ENCODE measurements at places on chromosomes 3 and 15.

- no peak for DNase-seq
Observed at GRCh38 chr15:56165234-56165633, 78.4 kb downstream of the RFX7 start.

GRCh38 chr15:44726568-44727484 lies 9.5 kb upstream of the TRIM69 start:
- peak; percentile 61 for DNase-seq

DNA sequence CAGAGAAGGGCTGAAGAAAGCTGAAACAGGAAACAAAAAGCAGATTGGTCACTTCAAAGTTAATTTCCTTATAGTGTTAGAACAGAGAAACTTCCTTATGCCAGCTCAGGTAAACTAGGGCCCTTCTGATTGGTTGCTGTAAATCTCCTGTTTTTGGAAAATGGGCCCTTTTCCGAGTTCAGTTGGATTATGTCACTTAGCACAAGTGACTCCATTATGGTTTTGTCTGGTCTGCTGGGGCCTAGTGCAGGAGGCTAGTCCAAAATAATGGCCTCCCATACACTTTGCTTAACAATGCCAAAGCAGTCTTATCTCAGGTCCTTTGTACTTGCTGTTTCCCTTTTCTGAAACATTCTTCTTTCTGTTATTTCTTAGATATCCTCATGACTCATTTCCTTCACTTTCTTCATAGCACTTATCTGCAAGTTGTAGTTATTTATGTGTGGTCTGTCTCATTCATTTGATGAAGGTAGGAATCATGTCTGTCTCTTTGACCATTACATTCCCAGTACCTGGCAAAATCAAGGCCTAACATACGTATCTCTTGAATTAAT lies 7.7 kb upstream of the DCP1A start:
- no peak for DNase-seq

- no peak for DNase-seq
Observed at GRCh38 chr15:67735896-67736295, 89.4 kb upstream of the SKOR1 start.

GRCh38 chr15:86157606-86158293 lies 78.1 kb downstream of the AGBL1 start:
- DNase-seq, result no peak

DNA sequence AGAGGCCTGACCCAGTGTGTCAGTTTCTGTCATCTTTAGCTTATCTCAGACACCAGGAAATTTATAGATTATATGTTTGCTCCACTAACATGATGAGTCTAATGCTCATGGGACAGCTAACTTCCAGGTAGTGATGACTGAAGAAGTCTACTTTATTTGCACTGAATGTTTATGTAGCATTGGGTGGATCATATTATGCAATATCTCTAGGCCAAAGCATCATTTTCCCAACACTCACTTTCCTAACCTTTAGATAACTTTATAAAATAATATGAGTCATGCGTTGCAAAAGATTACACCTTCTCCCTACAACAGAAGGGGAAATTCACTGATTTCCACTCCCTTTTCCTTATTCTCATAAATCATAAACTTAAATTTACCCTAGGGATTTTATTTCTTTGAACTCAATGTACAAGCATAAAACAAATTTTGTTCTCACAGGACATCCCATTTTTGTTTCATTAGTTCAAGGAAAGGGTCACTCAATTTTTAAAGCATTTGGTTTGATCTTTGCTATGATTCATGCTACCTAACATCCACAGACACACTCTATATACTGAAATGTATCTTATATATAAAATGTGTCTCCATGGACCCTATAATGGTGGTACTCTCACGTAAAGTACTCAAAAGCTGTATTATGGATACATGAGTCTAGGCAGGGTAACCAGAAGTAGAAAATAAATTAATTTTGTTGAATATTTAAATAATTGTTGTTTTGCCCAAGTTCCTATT lies 225.2 kb downstream of the WDR72 start:
- DNase-seq, result no peak

DNA sequence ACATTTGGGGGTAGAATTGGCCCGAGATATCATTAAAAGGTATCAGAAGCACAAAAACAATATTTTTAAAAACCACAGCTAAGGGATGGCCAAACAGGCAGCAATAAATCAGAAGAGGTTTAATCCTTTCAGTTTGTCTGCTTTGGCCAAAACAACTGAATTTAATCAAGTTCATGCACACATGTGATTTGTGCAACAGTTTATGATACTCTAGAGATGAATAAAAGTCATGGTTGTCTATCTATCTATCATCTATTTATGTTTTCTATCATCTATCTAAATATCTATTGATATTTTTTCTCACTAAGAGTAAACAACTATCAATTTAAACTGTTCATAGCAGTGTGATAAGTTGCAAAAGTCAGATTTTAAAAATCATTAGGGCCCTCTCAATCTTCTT lies 13.0 kb upstream of the CTNNB1 start:
- DNase-seq, result no peak

DNA sequence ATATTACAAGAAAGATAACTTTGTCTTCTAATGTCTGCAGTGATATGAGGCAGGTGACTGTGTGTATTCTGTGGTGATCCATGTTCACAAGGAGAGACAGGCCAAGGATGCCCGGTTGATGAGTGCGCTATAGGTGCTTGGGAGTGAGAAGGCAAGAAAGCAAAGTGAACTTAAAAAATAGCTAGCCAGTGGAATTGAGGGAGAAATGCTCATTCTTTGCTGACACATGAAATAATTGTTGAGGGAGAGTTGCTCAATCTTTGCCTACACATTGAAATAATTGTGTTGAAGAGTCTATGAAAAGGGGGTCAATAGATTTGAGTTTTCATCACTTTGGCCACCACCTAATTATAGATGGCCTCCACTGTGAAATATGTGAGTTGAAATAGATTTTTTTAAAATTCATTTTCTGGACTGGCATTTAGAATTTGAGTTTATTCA lies 156.3 kb downstream of the LPP start:
- no peak for DNase-seq

DNA sequence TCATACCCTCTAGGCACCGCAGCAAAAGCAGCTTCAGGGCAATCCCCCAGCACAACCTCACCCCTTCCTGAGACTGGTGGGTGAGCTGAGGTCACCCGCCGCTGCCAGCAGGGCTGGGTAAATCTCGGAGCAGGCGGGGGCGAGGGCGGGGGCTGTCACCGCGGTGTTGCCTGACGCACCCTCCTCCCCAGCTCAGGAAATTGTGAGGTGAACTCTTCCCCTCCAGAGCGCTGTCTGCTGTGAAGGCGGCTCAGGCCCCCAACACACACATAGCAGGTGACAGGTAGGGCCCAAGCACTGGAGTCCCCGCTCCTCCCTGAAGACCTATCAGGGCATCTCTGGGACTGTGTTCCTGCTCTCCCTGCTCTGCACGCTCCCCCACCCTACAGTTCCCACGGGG lies 30.2 kb upstream of the FURIN start:
- no peak for DNase-seq

- no peak for DNase-seq
Observed at GRCh38 chr15:63374686-63375520, 6.7 kb downstream of the CA12 start.

DNA sequence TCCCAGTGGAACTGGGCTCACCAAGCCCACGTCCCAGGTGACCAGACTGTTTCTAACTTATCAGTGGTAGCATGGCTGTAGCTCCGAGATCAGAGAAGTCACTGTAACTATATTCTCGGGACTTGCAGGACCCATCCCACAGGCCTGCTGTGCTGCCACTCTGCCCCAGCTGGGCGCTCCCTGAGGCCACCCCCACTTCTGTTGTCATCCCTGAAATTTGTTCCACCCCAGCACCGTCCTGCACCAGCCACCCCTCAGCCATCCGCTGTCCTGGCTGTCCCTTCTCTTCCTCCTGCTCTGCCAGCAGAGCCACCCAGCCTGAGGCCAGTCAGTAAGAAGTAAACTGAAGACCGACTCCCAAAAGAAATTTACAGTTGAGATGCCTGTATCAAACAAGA lies 33.0 kb upstream of the VILL start:
- DNase-seq, result no peak

GRCh38 chr3:57157545-57157944 lies 7.6 kb downstream of the IL17RD start:
- DNase-seq, result no peak

GRCh38 chr15:75347222-75348033 lies 589 bp downstream of the NEIL1 start:
- peak; percentile 77 for DNase-seq

DNA sequence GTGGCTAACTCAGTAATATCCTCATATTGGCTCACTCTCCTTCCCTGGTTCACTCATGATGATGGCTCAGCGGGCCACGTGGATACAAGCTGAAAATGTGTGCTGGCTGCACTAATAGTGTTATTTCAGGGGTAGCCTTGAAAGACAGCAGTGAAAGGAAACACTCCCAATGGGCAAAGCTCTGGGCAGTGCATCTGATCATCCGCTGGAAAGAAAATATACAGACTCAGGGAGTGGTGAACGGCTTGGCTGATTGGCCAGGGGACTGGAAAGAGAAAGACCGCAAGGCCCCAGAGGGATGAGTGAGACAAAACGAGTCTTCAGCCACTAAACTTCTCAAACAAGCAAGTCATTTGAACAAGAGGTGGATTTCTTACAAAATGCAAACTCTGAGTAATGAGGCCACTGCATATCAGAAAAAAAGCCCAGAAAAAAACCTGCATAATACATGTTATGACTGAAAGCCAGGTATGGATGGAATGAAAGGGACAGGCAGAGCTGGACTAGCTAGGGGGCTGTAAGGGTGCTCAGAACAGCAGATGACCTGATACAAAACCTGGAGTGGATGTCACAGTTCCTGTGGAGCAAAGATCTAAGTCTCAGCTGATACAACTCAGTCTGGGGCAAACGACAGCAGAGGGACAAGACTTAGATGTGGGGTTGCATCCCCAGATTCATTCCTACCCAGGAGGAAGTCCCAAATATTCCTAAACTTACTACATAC lies 33.3 kb downstream of the CMTM6 start:
- no peak for DNase-seq

GRCh38 chr15:52261498-52262242 lies 33.9 kb downstream of the MYO5C start:
- peak; percentile 85 for DNase-seq

DNA sequence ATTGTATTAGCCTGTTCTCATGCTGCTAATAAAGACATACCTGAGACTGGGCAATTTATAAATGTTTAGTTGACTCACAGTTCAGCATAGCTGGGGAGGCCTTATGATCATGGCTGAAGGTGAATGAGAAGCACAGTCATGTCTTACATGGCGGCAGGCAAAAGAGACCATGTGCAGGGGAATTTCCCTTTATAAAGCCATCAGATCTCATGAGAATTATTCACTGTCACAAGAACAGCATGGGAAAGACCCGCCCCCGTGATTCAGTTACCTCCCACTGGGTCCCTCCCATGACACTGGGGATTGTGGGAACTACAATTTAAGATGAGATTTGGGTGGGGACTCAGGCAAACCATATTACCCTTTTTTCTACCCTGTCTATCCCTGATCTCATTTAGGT lies 51.5 kb upstream of the MYZAP start:
- DNase-seq, result no peak

DNA sequence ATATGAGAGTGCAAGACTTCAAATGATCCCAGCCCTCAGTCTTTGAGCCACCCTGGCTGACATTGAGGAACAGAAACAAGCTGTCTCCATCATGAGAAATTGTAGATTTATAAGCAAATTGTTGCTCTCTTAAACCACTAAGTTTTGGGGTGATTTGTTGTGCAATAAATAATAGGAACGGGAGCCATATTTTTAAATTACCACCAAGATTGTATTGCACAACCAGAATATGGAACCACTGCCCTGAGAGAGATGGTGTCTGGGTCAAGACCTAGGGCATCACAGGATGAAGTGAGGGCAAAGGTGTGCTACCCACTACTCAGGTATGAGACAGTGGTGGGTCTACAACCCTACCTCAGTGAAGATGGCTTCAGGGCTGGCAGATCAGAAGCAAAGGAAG lies 2.3 kb upstream of the CFAP92 start:
- DNase-seq, result no peak

DNA sequence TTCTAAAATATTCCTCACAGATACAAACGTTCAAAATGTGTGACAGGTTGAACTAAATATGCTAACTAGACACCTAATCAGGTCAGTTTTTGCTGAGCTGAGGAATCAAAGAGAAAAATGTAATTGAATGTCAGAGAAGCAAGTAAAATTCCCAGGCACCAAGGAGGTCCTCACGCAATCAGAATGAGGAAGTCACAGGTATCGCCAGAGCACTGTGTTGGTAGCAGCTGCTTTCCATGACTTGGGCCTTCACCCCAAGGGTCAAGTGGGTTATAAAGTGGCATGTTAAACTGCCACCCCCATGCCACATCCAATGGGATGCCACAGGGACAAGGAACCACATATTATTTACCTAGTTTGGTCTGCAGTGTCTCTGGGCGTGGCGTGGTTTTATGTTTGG lies 125.0 kb downstream of the TFG start:
- DNase-seq, result no peak

GRCh38 chr3:35665390-35666055 lies 26.2 kb downstream of the ARPP21 start:
- no peak for DNase-seq

- DNase-seq, result no peak
Observed at GRCh38 chr3:157023226-157023625, 136.7 kb downstream of the CCNL1 start.

DNA sequence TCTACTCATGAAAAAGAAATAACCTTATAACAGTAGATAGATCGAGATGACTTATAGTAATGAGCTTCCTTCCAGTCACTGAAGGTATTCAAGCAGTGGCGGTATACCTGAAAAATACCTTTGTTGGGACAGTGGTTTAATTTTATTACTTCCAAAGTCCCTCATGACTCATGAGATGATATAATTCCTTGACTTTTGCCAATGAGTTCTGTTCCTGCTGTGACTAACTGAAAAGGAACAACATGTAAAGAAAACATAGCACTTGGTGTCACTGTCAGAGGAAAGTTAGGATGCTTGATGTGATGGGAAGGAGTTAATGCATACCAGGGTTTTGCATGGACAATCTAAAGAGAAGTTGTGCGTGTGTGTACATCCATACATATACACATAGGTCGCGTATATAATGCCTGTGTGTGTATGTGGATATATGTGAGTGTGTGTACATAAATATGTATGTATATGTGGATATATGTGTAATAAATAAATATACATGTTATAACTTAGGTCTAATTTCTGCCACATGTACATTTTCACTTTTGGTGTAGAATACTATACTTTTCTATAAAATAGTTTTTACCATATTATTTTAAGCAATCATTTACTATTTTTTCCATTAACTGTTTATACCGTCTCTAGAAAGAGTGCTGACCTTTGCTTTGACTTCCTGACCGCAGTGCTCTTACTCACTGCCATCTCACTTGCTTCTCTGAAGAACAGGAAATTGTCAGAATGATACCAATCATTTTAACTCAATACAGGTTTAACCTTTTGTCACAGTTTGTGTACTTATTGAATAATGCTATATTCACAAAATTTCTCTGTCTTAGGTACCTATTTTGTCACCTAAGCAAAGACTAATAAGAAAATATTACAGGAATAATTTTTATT lies 12.6 kb upstream of the PAK2 start:
- DNase-seq, result peak; percentile 28

DNA sequence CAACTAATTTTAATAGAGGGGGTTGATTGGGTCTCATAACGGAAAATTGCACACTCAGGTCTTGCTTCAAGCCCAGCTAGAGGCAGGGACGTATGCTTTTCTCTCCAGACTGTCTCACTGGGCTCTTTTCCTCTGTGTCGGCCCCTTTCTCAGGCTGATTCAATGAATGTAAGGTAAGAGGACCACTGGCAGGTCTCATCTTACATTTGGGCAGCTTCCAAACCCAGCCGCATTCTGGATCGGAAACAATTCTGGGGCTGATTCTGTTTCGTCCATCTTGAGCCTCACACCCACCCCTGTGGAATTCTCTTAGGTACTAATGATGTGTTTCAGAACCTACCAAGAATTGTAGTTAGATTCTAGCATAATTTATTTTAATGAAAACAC lies 40.7 kb downstream of the TMEM212 start:
- no peak for DNase-seq
